Activated T-helper 2 cell treated with anti-CD3 and anti-CD28 coated beads, Interferon-gamma antibody, Interleukin-2, Interleukin-4, amounts not matched to agents 10 μg/mL and 5 μg/mL and 100 μg/mL, durations not matched to agents 14 hours and 24 hours and 36 hours (primary cell): ENCODE measurements at places on chromosomes 12 and 14. TPM values are rescaled to one million over a fixed set of nuclear protein-coding genes. Genes with fewer than 3 reads are reported as not detected.

The KRT85 gene
- not detected in 2 replicates for total RNA-seq

The ACSS3 gene
- total RNA-seq: not detected in 2 replicates

The IL31 gene
- 54.3 and 55.9 TPM in 2 replicates for total RNA-seq

The AREL1 gene
- total RNA-seq: 40.0 and 46.9 TPM in 2 replicates

The SPIC gene
- total RNA-seq: not detected in 2 replicates
